ENCODE measurements at places on chromosomes 6 and 20.

DNA sequence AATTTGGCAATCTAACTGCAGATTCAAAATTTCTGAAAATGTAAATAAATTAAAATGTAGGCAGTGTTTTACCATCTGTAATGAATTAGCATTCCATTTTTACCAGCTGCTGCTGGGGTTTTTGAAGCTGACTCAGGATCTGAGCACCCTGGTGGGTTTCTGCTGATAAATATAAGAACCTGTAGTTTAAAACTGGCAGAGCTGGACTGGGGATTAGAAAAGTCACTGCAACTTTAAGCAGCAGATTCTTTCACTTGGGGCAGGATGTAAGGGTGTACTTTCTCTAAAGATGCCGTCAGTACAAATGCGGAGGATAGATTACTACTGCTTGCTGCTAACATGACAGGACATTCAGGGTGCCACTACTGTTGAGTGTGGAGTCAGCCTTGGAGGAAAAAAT, 341.8 kb downstream of the CDKAL1 start:
- DNase-seq = no peak

DNA sequence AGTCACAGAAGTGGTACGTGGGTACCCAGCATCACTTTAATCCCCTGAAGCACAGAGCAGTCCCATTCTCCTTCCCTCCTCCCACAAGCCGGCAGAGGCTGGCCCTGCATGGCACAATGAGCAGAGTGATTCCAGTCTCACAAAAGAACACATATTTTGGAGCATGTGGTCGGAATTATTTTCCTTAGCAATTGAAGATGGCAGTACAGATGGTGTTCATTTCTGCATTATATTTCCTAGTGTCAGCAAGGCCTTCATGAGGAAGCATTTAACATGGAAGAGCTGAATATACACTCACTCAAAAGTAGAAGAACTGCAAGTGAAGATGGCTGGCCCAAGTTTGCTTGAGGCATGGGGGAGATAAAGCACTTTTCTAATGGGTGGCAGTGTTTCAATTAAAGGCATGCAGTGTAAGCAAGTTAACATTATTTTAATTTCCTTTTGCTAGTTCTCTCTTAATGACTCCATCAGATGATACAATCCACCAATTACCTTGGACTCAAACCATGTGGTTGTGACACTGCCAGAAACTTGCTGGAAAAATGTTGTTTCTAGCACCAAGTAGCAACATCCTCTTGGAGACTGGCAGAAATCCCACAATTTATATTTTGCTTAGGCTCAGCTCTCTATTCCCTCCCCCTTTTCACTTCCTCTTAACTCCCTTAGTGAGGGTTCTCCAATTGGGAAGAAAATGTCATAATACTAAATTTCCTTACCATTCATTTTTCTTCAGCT, 74.4 kb downstream of the ARHGAP18 start:
- peak; percentile 33 for DNase-seq

DNA sequence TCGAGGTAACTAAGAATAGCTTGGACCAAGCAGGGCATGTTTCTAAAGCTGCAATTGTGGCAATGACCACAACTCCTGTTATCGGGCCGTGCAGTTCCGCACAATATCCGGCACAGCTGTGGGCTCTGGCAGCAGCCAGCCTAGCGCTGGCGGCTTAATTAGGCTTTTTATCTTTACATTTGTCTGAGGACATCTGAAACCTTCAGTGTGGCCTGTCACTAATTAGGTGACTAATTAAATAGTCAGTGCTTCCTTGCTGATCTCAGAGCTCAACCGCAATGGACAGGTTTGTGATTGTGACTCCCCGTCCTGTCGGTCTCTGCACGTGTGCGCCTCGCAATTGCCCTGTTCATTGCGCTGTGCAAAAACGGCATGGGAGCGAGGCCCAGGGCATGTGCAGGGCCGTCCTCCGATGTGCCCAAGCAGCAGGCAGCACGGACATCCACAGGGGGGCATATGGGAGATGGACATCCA, 134.8 kb upstream of the INSM1 start:
- peak; percentile 88 for DNase-seq

DNA sequence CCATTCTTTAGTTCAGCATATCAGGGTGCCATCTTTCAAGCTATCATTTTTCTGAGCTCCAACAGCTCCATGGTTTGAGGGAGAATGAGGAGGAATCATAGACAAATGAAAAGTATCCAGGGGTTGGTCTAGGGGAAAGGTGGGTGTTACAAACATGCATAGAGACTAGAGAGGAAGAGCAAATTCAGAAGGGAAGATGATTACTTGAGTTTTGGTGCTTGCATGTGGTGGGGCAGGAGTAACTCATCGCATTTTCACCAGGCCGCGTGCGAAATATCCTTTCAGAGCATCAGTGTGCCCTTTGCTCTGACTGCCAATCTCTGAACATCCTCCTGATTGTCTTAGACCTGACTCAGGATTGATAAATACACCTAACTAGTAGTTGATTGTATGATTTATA, 7.7 kb upstream of the BICRAL start:
- DNase-seq = no peak

DNA sequence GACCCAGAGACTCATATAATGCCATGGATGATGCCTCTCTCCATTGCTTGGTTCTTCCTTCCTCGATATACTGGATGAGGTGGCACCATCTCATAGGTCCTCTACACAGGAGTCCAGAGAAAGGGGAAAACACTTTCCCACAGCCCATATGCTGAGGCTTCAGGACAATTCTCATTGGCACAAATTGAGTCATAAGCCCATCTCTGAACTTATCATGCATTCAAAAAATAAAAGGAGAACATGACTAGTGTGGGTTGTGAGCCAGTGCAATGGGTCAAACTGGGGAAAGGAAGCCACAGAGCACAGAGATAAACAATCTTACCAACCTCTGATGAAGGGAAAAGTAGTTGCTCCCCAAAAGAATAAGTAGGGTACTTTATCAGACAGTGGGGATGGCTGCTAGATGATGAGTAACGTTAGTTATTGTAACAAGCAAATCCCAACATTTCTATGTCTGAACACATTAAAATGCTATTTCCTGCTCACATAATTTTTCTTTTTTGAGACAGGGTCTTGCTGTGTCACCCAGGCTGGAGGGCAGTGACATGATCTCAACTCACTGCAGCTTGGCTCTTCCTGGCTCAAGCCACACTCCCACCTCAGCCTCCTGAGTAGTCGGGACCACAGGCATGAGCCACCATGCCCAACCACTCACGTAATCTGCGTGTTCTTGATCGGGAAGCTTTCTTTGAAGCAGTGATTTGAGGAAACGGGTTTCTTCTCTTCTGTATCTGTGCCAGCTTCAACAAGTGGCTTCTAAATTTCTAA, 27.0 kb downstream of the SOD2 start:
- no peak for DNase-seq

DNA sequence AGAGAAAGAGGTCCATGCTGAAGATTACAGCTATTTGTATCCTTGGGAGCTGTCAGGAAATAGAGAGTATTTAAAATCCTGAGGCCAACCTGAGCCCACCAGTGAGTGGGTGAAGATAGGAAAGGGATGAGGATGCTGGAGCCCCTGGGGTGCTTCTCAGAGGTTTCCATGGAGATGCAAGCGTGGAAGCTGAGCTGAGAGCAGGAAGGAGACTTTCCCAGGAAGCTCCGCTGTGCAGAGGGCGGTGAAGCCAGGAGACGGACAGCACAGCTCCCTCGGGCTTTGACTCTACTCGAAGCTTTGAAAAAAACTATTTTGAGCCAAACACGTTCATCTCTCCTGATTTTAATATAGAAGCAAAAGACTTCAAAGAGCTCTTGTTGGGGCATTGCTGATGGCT, 222.1 kb downstream of the SMOC2 start:
- no peak for DNase-seq

DNA sequence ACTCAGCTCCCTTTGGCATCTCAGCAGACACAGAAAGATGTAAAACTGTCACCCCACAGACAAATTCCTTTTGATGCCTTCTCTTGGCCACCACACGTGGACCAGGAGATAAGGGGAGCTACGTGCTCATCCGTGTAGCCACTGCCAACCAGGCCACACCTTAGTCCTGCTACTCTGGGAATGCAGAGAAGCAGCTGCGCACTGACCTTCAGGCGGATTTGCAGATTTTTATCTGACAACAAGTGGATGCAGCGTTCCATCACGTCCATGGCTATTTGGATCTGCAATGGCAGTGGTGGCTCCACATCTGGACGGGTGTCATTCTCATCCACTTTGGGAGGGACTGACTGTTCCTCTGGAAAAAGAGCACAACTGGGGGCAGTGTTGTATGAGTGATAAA, 30.8 kb downstream of the TTI1 start:
- no peak for DNase-seq

GRCh38 chr20:4775322-4776078, 53.8 kb downstream of the PRND start:
- DNase-seq = peak; percentile 77

GRCh38 chr6:39865011-39865888, 69.0 kb downstream of the MOCS1 start:
- DNase-seq = peak; percentile 27

DNA sequence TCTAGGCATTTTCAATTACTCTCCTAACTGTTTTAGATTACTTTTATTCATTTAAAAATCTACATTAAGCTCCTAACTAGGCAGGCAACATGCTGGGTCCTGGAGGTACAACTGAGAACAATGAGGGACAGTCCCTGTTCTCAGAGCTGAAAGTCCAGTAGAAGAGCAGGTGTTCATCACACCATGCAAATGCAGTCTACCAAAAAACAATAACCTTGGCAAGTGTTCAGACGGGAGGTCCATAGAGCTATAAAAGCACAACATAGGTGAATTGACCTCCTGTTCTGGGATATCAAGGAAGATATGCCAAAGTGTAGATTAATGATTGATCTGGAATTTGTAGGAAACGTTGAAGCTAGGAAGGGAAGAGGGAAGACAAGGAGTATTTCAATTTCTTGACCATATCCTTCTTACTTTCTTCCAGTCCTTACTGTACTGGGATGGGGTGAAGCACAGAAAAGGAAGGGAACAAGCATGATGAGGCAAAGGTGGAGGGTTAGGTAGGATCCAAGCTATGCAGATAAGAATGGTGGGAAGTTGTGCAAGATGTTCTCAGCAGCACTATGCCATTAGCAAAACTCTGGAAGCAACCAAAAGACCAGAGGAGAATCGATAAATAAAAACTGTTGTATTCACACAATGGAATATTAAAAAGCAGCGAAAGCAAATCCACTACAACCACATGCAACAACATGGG, 485.7 kb upstream of the JARID2 start:
- DNase-seq = no peak

DNA sequence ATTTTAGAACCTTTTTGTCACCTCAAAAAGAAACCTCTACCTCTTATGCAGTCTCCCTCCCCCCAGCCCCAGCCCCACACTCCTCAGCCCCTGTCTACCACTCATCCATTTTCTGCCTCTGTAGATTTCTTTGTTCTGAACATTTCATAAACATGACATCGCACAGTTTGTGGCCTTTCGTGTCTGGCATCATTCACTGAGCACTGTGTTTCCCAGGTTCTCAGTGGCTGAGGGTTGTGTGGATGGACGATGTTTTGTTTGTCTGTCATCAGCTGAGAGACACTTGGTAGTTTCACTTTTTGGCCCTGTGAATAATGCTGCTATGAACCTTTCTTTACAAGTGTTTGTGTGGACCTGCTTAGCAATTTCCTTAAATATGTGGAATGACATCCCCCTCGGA, 64.5 kb downstream of the FAM120B start:
- DNase-seq = no peak
